Activated CD8-positive, alpha-beta T cell treated with anti-CD3 and anti-CD28 coated beads for 36 hours (primary cell): ENCODE measurements at places on chromosomes 6 and 20. TPM values are rescaled to one million over a fixed set of nuclear protein-coding genes. Genes with fewer than 3 reads are reported as not detected.

GRCh38 chr20:1307171-1307570, 21.8 kb downstream of the SDCBP2 start:
- no peak for DNase-seq

- DNase-seq = no peak
These were observed 124.0 kb downstream of the MMUT start for GRCh38 chr6:49339096-49339495.

GRCh38 chr6:116253505-116254296, at the start of gene TSPYL4:
Gene TSPYL4 (minus strand): TSS chr6:116254075. CDS start chr6:116254008, 67 bp downstream.
- DNase-seq = peak; percentile 94

GRCh38 chr6:147779624-147780023, 271.1 kb downstream of the SAMD5 start:
- no peak for DNase-seq

- DNase-seq = no peak
These were observed 142.0 kb downstream of the RNASET2 start for GRCh38 chr6:166814390-166814789.

DNA sequence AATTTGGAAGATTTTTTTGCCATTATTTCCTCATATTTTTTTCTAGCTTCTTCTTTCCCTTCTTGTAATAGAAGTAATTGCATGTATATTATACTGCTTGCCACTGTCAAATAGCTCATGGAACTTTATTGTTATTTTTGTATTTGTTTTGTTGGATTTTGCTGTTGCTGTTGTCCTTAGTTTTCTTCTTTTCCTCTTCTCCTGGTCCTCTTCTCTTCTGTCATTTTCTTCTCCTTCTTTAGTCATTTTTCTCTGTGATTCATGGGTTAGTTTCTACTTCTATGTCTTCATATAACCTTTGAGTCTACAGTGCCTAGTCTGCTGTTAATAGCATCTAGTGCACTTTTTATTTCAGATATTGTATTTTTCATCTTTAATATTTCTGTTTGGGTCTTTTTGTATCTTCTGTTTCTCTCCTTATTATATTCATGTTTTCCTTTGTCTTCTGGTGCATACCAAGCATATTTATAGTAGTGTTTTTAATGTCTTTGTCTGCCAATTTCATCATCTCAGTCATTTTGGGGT, 226.2 kb downstream of the HIVEP2 start:
- DNase-seq = no peak

DNA sequence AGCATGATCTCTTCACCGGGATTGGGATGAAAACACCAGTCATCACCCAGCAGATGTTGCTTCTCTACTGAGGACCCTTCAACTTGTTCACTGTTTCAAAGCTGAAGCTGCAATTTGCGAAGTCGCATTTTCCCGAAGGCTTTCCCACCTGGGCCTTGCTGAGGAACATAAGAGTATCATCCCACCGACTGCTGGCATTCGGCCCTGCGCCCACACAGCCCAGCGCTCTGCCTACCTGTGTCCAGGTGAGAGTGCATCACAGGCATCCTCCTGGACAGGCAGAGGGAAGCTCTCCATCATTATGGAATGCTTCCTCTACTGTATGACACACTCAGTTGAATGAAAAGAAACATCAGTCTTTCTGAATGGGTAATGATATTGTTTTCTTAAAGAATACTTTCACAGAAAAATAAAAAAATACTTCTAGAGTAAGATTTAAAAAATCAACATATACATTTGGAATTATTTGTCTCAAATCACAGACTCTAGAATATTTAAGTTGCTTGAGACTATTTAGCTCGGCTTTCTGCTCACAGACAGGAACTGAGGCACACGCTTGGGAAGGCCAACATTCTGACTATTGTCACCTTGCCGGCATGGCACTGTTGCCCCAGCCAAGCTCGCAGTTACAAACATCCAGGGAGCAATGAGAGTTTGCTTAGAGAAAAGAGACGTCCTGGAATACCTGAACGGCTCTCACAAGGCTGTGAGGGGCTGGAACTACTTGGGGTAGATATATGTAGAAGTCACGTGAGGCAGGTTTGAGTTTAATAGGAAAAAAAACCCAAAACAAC, 48.7 kb downstream of the FOXC1 start:
- no peak for DNase-seq

DNA sequence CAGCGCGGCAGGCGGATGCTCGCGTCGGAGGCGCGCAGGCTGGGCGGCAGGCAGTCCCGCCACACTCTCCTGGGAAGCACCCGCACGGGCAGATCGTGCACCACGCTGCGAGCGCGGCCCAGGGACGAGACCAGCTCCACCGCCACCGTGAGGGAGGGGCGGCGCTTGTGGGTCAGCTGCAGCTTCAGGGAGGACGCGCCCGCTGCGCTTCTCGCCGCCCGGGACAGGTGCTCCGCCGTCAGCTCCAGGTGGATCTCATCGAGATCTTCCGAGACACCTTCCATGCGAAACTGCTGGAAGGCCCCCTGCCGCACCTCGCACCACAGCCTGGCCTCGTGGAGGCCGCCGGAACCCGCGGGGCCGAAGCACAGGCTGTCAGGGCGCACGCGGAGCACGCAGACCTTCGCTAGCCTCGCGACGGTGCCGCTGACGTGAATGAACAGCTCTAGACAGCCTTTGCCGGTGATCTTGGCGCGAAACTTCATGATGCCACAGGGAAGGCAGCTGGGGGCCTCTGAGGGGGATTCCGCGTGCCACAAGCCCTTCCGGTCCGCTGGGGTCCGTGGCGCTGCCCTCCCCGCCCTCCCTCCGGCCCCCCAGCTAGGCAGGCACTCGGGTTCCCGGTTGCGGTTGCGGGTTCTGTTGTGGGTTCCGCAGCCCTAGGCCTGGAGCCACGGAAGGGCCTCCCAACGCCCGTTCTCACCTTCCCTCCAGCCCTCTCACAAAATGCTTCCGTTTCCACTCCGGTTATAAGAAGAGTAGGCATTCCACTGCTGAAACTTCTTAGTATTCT, at the start of gene HUS1B:
TSS of gene HUS1B (minus strand) at position 641 of the 793 bp plus-strand sequence. CDS start at position 485, 156 bp downstream.
- no peak for DNase-seq

DNA sequence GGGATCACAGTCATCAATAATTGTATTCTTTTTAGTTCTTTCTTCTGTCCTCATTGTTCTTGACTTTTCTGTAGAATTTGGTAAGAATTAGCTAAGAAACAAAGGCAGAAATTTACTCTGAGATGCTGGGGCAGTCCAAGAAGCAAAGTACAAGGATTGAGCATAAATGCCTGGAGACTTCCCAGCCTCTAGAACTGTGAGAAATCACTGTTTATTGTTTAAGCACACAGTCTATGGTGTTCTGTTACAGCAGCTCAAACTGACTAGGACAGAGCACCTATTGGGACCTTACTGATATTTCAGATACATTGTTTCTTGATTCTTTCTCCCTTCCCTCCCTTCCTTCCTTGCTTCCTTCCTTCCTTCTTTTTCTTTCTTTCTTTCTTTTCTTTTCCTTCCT, 192.7 kb upstream of the SLC35B3 start:
- DNase-seq = no peak

- DNase-seq = no peak
These were observed 25.6 kb upstream of the PREP start for GRCh38 chr6:105428342-105428957.

DNA sequence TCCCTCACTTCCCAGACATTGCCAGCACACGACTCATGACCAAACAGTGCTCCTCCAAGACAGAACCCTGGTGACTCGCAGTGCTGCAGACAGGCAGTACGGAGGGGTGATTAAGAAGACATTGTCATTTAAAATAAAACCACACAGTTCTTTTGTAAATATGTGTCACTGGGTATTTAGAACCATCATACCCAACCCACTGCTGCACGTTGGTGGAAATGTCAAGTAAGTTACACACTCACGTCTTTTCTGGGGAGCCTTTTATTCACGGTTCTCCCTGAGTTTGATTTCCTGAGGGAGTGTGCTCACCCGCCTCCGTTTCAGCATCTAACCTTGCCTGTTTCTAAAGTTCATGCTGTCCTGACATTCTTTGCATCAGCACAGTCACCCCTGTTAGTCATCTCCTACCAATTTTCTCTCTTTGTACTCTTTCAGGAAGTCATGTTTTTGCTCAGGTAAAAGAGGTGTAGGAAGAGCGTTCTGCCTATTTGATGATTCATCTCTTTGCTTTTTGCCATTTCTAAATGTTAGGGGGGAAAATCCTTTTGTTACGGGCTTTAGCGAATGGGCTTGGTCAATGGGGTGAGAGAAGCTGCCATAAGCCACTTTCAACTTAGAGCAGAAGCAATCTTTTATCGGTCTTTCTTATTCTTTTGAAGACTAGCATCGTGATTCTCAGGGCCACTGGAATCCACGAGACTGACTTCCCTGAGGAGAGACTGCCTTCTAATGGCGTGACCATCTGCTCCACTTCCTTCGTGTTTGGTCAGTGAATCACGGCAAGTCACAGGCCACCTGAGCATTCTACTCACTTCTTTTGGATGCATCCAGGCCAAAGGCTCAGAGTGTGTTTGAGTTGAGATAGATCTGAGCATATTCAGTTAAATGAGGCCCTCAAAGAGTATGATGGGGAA, 512.8 kb upstream of the JARID2 start:
- DNase-seq = peak; percentile 86

DNA sequence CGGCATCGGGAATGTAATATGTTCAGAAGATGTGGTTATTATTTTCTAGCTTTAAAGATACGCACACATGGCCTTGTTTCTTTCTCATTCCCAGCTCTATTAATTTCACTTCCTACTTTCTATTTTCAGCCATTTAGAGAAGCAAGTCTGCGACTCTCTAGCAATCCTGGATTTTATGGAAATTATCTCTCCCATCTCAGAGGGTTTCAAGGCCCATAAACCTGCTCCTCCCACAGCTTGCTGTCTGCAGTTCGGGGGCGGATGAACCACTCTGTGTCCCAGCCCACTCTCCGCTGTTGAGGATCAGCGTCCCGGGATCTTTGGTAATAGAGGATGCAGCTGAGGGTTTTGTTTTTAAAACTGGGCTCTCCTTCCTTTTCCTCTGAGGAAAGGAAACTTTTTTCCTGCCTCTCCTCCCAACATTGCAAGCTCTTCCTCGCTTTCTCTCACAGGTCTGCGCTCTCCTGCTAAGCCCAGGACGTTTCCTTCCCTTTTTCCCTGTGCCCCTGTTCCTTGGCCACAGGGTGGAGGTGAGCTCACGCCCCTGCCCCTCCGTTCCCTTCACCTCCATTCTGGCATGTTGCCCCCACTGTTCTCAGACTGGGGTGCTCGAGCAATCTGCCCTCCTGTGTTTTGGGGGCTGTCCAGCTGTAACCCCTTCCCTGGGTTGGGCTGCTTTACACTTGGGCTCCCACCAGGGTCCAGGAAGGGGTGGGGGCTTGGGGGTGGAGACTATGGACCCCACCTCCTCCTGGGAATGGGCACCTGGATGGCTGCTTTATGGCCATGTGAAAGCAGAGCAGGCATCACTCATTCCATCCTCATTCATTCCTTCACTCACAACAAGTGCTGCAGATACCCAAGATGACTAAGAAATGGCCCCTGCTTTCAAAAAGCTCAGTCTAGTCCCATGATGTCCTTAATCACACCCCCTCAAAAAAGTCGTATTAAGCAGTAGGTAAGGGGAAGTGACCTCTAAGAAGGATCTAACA, 54.9 kb downstream of the ZBTB9 start:
- no peak for DNase-seq

DNA sequence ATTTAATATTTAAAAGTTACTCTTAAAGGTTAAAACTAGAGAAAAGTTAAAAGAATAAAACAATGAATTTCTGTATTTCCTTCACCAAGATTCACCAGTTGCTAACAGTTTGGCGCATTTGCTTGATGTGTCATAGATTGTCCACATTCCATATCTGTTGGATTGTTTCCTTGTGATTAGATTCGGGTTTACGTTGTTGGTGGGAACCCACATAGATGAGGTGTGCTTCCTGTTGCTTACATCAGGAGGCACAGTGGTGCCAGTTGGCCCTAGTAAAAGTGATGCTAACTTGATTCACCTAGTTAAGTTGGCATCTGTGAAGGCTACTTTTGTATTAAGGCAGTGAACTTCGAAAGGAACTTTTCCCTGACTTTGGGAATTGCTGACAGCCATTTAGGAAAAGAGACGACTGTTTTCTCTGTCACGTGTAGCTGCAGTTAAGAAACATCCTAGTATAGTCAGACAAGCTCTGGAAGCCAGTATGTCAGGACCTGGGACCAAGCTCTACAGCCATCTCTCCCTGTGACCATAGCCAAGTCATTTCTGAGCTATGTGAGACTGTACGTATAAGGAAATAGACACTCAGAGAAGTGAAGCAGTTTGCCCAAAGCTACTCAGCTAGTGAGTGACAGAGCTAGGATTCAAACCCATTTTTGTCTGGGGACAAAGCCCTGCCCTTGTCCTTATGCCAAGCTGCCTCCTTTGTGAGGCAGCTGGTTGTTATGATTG, 49.0 kb downstream of the PPARD start:
- DNase-seq = no peak

DNA sequence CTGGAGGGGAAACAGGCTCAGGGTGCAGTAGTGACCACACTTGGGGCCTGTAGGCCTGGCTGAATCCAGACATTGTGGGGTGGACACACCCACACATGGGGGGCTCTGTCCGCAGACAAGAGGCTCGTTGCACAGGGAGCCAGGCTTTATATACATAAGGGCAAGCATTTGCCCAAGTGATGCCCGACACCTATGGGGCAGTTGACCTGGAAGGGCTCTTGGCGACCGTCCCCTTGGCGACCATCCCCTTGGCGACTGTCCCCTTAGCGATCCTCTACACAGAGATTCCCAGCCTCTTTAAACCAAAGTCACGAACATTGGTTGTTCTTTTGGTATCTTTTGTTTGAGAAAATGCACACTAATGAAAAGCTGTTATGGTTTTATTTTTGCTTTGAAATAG, 2.7 kb downstream of the TOX2 start:
- DNase-seq = no peak

DNA sequence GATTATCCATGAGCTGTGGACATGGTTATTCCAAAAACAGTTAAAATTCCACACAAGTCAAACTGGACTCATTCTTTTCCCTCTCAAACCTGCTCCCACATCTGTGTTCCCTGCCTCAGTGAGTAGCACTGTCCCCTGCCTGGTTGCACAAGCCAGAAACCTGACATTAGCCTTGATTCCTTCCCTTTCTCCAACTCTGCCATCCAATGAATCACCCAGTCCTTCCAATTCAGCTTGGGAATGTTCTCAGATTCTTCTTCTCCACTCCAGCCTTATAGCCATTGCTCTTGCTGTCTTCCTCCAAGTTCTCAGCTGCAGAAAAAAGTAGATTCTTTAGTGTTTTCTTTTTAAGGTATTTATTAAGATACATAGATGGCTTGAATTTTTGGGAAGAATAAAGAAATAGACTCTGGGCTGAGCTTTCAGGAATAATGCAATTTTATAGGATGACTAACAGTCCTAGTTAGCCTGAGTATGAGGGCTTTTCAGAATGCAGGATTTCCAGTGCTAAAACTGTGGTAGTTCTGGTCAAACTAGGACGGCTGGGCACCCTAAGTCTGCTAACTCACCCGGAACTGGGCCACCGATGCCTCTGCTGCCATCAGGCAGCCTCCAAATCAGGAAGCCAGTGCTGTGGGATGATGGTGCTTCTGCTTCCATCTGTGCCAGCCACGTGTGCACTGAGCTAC, 18.2 kb upstream of the SASH1 start:
- no peak for DNase-seq

- no peak for DNase-seq
These were observed 47.9 kb downstream of the CEP57L1 start for GRCh38 chr6:109143191-109143590.

The PLAGL2 gene
- 70.6 TPM for total RNA-seq

The BEND6 gene
- total RNA-seq = not detected

The IYD gene
- total RNA-seq = not detected

The PSORS1C2 gene
- total RNA-seq = not detected

The GUCA1A gene
- not detected for total RNA-seq

The PHIP gene
- total RNA-seq = 24.7 TPM

The KCNK16 gene
- total RNA-seq = not detected

The C20orf202 gene
- not detected for total RNA-seq

The HSPA1B gene
- 50.8 TPM for total RNA-seq

The ULBP2 gene
- total RNA-seq = 0.38 TPM

The FOXS1 gene
- total RNA-seq = not detected

The LTB gene
- 368 TPM for total RNA-seq

The LRRC1 gene
- total RNA-seq = 1.9 TPM

The PACSIN1 gene
- total RNA-seq = 0.47 TPM
